ENCODE measurements at places on chromosomes 4 and X.

- DNase-seq, result no peak
Measured at GRCh38 chr4:26163425-26164362, 157.1 kb upstream of the RBPJ start.

DNA sequence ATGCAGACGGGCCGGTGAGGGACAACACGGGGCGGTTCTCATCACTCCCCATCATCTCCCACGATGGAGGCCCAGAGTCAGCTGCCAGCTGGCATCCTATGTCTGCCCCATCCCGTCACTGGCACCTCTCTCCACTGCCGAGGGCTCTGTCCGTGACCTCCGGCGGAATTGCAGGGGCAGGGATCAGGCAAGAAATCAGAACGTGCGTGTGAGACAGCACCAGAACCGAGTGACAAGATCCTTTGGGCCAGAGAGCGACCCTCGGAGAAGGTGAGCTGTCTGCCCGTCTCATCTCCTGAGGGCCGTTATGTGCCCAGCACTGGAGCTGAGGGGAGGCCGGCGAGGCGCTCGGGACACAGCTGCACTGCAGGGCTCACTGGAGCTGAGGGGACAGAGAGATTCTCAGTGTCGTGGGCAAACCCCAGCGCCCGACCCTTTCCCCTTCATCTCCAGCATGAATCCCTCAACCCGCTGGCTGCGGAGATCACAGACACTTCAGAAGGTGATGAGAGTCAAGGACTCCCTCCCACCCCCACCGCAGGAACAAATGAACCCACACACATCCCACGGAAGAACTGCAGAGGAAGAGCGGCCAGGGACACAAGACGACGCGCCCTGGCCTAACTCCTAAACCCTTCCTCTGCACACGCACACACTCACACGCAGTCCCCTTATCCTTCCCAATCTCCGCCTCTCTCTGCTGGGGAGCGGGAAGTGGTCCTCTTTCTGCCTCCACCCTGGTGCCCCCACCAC lies 128.7 kb downstream of the AFAP1 start:
- DNase-seq, result no peak

DNA sequence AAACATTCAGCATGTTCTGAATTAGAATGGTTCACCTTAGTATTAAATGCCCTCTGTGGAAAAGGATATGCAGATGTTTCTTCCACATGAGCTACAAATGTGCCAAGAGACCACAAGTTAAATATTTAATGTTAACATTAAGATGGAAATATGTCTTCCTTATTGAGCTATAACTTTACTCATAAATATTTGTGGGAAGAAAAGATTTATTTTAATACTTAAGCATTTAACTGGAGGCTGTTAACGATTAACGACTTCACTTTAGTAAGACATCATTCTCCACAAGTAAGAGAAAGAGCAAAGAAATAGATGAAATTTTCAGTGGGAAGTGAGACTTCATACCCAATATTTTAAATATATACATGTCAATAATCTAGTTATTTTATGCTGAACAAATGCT lies 1046.0 kb upstream of the GRID2 start:
- no peak for DNase-seq

DNA sequence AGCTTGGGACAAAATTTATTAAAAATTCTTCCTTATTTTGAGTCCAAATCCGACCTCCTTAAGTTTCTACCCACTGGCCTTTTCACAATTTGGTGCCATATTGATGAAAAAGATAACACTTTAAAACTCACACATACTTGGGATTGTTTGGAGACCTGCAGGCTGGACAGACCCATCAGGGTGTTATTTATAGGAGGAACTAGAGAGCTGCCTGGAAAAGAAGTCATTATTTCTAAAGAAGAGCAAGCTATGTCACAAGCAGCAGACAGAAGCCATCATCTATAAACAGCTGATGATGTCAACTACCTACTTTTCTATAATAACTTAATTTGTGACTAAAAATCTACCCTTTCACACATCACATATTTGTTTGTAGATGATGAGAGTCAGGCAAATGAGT lies 56.2 kb downstream of the COX18 start:
- DNase-seq, result no peak

GRCh38 chr4:142043509-142043908 lies 407.1 kb downstream of the IL15 start:
- no peak for DNase-seq
